CD8-positive, alpha-beta memory T cell (primary cell): ENCODE measurements at places on chromosomes 11 and 22.

DNA sequence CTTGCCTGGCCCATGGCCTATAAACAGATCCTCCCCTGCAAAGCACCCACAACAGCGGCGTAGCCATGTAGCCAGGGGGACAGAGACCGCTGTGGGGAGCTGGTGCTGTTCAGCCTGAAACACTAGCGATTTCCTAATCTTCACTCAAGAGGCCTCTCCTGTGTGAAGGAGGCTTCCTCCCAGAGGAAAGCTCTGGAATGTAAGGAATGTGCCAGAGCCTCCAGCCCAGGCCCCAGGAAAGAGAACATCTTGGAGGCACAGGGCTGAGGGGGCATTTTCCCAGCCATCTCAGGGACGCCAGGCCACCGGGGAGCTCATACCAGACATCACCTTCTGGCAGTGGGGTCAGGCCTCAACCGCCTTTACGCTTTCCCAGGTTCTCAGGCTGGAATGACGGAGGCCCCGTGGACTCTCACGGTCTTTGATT lies 24.0 kb downstream of the MIAT start:
- DNase-seq: no peak

DNA sequence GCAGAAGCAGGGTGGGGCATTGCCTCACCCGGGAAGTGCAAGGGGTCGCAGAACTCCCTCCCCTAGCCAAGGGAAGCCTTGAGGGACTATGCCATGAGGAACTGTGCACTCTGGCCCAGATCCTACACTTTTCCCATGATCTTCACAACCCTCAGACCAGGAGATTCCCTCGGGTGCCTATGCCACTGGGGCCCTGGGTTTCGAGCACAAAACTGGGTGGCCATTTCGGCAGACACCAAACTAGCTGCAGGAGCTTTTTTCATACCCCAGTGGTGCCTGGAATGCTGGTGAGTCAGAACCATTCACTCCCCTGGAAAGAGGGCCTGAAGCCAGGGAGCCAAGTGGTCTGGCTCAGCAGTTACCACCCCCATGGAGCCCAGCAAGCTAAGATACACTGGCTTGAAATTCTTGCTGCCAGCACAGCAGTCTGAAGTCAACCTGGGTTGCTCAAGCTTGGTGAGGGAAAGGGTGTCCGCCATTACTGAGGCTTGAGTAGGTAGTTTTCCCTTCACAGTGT lies 573.7 kb upstream of the ANO3 start:
- no peak for DNase-seq

- peak; percentile 12 for DNase-seq
These were observed 10.0 kb upstream of the TTLL8 start for GRCh38 chr22:50068096-50068495.

- no peak for DNase-seq
These were observed 15.6 kb upstream of the GNAZ start for GRCh38 chr22:23054531-23055257.

GRCh38 chr11:118605116-118605867 lies 2.1 kb upstream of the PHLDB1 start:
- no peak for DNase-seq

DNA sequence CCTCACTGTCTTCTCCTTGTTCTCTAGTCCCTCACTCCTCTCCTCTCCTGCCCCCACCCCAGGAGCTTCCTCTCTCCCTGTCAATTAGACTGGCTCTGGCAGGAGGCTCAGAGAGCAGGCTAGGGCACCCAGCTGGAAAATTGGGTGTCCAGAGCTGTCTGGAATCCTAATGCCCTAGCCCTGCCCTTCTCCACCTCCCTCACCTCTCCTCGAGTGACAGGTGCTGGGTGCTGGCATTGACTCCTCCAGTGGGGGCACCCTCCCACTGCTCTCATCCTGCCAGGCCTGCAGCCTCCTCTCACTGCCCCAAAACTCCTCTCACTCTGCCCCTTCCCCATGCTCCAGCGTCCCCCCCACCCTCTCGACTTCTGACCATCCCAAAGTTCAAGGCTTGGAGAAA lies 68.9 kb downstream of the CYTH4 start:
- DNase-seq: no peak

DNA sequence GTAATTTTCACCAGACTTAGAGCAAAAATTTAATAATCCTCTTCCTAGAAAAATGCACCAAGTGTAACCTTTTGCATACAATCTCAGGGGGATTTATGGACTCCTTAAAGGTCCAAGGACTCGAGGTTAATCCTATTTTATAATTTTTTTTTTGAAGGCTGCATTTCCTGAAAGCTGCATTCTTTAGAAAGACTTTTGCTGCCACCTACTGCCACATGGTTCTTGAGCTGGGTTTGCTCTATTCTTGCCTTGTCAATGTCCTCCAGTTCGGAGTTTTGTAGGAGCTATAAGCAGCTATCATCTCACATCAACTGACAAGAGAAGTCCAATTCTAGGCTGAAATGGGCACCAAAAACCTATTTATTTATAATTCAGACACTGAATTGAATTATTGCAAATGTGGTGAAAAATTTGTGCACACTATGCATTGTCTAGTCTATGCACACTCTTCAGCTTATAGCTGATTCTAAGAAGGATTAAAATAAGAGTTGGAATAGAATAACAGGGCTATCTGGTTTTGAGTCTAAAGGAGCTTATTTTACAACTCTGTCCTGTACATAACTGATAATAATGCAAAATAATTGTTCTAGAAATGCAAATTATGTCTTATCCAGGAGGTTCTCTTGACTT lies 31.3 kb downstream of the TRAF6 start:
- no peak for DNase-seq

DNA sequence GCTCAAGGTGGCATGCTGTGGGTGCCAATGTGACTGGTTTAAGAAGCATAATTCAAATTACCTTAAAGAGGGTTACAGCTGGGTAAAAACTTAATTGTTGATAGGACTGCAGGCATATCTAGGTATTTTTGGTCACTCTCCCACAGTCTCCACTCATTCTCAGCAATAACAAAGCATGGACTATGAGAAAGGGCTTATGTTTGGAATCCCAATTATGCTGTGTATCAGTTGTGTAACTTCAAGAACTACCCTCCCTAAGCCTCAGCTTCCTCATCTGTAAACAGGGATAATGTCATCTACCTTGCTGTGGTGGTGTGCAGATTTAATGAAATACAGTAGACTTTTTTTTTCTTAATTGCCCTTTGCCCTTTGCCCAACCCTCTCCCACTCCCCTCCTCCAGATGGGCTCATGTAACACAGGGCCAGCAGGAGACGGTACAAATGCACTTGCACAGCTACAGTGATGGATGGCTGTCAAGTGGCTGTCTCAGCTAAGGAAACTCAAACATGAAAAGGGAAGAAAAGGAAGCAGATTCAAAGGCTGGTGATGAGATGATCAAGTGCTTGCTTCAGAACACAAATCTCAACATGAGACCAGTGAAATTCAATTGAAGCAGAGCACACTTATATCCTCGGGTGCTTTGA lies 37.6 kb downstream of the MAP6 start:
- DNase-seq: no peak

GRCh38 chr11:77436506-77436905 lies 37.4 kb downstream of the PAK1 start:
- DNase-seq: no peak

- DNase-seq: no peak
These were observed 2.4 kb downstream of the IFITM10 start for GRCh38 chr11:1747753-1748635.

DNA sequence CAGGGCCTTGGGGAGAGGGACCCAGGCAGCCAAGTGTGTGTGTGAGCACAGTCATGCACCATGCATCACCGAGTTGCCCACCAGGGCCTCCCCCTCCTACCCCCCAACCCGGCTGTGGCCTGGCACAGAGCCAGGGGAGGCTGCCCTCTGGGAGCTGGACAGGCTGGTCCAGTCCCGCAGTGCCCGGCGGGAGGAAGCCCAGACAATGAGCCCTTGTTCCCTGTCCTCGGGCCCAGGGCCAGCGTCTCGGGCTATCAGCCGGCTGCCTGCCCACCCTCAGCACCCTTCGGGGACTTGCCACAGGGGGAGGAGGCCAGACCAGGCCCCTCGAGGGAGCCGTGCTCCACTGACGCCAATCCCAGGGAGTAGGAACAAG lies 4.5 kb downstream of the LRRC75B start:
- no peak for DNase-seq

- DNase-seq: no peak
These were observed 16.9 kb downstream of the UPB1 start for GRCh38 chr22:24512043-24512442.

- no peak for DNase-seq
These were observed 7.5 kb downstream of the OR6M1 start for GRCh38 chr11:123798513-123799252.

DNA sequence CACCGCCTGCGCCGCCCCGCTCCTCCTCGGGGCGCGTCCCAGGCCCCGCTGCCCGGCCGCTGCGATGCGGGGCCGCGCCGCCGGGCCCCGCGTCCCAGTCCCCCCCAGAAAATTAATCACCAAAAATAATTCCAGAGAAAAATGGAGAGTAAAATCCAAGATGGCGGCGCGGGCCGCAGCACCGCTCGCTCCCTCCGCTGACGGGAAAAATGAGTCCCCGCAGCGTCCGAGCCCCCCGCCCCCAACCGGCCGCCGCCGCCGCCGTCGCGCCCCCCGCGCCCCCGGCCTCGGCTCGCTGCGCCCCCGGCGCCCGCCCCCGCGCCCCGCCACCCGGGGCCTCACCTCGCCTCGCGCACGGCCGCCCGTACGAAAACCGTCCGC lies at the start of gene KMT5B:
Gene KMT5B, minus strand, starts transcription at position 162 of the 381 bp plus-strand sequence. CDS start 23,220 bp downstream, outside the sequence.
- DNase-seq: no peak
